ENCODE measurements at places on chromosomes 5 and 9.
A peak's percentile ranks its signal among the peaks of the same experiment; 100 is the strongest.

GRCh38 chr5:72160329-72160728 lies 53.1 kb downstream of the MAP1B start:
- peak; percentile 67 for DNase-seq

GRCh38 chr5:139384591-139385051 lies 1.5 kb upstream of the SLC23A1 start:
- no peak for DNase-seq

GRCh38 chr5:81194633-81195334 lies 38.3 kb upstream of the CKMT2 start:
- peak; percentile 75 for DNase-seq

DNA sequence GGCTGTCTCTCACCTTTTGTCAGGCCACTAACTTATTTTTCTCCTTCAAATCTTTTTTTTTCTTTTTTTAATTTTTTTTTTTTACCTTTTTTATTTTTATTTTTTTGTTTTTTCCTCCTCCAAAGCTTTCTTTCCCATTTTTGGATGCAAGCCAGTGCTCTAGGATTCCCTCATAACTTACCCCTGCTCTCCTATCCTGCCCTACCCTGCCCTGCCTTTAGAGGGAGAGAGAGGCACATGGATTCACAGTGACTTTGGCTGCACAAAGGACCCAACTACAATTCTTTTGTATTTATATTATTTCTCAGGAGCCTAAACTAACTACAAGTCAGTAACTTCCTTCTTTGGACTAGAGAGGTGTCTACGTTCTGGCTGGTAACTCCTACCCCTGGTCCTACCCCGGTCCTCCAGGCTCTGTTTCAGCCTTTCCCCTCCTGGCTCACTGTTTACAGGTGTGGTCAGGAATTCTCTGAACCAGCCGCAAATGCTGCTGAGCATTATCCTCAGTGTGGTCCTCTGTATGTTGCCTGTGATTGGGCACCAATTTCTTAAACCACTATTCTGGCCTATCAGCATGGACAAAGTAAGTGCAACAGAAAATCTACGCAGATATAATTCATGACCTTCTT lies 8.4 kb upstream of the RUSC2 start:
- peak; percentile 79 for DNase-seq

- no peak for DNase-seq
These were observed 328.9 kb downstream of the PJA2 start for GRCh38 chr5:109080896-109081295.

DNA sequence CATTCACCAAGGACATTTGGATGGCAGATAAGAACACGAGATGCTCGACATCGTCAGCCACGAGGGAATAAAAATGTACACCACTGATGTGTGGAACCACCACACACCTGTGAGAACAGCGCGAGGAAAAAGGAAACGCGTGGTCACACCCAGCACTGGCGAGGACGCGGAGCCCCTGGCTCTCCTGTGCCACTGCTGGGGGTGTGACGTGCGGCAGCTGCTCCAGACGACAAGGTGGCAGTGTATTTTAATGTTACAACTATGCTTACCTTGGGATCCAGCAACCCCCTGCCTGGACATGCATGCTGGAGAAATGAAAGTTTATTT lies 13.6 kb upstream of the CEP72 start:
- no peak for DNase-seq

- DNase-seq: no peak
These were observed 97.0 kb downstream of the PCDH1 start for GRCh38 chr5:141780952-141781781.

DNA sequence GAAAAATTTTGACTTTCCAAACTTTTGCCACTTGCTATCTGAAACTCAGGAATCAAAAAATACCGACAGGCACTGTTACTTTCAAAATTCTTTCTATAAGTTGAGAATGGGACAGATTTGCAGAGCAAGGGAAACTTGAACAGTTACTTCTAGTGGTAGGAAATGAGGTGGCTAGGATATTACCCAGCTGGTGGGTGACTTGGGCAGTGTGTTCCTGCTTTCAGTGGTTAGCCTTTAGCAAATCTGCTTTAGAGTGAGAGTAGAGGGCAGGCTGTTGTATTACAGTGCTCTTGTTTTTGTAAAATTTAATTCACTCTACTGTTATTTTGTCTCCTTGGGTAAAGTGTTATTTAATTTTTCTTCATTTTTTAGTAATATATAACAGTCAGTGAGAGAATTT lies 40.2 kb upstream of the ROPN1L start:
- no peak for DNase-seq

- peak; percentile 11 for DNase-seq
These were observed 2.3 kb downstream of the TYRP1 start for GRCh38 chr9:12695474-12695873.

- DNase-seq: no peak
These were observed 21.5 kb upstream of the PLEKHG4B start for GRCh38 chr5:70440-70839.

GRCh38 chr9:130759738-130760137 lies 66.2 kb downstream of the EXOSC2 start:
- DNase-seq: no peak

DNA sequence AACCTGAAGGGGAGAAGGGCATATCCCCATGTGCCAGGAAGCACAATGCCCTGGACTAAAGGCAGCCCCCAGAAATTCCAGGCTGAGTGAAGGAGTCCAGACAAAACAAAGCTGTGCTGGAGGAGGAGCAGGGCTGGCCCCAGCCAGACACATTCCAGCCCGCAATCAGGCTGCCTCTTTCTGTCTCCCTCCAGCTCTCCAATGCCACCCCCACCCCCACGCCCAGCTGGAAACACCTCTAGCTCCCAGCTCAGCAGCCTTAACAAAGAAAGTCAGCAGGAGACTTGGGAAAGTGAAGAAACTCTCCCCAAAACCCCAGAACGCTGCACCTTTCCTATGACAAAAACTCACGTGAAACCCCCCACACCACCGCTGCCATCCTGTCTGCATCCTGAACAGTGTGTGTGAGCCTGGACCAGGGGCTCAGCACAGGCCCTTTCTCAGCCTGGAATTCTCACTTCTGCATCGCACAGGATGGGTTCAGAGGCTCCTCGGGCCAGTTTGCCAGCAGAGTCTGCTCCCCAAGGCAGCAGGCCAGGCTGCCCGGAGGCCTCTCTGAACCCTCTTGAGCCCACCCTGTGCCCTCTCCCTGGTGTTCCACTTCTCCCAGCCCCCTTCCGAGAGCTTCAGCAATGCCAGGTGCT lies 96.2 kb upstream of the ICE1 start:
- peak; percentile 59 for DNase-seq

GRCh38 chr9:69308206-69308931 lies 16.6 kb upstream of the ENTREP1 start:
- DNase-seq: no peak

GRCh38 chr9:16272776-16273175 lies 597.7 kb downstream of the BNC2 start:
- no peak for DNase-seq

DNA sequence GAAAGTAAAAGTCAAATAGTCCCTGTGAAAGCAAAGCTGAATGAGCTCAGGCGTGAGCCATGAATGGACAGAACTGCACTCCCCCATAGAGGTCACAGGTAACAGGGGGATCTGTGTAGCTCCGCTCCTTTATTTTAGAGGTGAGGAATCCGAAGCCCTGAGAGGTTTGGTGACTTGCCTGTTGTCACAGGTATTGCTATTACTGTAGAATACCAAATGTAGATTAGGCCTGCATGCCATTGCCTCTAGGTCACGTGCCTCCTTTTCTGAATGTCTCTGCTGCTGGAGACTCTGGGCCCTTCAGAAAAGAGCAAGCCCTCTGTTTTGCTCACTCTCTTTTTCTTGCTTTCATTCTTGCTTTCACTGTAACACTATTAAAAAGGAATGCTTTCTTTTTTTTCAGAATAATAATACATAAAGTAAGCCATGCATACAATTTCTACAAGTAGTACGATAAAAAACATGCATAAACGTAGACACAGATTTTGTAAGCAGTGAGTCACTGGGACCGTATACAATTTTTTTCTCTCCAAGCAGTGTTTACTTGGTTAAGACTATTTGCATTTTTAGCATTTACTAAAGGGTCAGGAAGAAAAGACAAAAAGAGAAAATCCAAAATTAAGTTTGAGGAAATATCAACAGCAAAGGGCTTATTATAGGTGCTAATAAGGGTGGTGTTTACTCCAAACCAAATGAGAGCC lies 568.7 kb upstream of the ADAMTS16 start:
- no peak for DNase-seq

DNA sequence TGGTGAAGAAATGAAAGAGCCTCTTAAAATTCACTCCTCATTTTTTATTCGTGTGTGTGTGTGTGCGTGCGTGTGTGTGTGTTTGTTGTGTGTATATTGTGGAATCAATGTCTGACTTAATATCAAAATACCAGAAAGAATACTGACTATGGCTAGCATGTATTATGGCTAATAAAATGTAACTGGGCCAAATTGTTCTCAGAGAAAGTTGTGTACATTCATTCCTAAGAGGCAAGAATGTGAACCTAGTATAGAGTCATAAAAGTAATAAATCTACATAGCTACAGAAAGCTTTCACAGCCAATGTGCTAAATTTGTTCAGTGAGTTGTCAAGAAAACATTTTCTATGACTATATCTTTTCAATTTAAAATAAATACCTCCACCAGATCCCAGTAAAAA lies 211.5 kb downstream of the EBF1 start:
- peak; percentile 64 for DNase-seq

DNA sequence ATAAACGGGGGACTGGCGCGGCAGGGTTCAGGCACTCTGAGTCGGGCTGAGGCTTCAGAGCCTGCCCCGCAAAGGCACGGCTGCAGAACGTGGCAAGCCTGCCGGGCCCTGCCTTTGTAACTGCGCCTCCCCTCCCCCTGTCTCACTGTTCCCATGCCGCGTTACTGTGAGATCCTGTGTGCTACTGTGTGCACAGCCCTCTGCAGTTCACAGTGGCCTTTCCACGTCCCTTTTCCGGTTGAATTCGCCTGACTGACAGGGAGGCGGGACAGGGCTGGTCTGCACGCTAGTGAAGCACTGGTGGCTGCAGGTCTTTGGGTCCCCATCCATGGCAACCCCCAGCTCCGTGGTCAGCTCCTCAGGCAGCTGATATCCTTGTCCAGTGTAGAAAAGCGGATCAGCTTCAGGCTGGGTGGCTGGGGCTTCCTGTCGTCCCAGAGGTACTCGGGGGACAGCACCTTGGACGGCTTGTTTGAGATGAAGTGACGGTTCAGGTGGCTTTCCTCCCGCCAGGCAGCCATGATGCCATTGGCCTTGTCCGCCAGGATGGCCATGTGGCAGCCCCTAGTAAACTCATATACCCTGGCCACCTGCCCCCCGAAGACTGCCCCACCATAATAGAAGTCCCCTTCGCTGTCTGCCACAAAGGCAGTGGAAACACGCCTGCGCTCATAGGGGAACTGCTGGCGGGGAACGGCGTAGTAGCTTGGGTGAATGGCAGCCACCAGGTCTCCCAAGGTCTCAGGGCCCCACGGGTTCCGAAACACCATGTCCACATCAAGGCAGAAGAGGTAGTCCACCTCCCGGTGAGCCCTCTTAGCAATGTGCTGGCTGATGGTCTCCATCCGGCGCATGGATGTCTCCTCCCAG lies 10.3 kb downstream of the GBGT1 start:
- DNase-seq: no peak

- DNase-seq: no peak
These were observed 27.0 kb upstream of the PPARGC1B start for GRCh38 chr5:149702934-149703646.

- DNase-seq: no peak
These were observed 30.5 kb downstream of the ZNF366 start for GRCh38 chr5:72476721-72477120.

DNA sequence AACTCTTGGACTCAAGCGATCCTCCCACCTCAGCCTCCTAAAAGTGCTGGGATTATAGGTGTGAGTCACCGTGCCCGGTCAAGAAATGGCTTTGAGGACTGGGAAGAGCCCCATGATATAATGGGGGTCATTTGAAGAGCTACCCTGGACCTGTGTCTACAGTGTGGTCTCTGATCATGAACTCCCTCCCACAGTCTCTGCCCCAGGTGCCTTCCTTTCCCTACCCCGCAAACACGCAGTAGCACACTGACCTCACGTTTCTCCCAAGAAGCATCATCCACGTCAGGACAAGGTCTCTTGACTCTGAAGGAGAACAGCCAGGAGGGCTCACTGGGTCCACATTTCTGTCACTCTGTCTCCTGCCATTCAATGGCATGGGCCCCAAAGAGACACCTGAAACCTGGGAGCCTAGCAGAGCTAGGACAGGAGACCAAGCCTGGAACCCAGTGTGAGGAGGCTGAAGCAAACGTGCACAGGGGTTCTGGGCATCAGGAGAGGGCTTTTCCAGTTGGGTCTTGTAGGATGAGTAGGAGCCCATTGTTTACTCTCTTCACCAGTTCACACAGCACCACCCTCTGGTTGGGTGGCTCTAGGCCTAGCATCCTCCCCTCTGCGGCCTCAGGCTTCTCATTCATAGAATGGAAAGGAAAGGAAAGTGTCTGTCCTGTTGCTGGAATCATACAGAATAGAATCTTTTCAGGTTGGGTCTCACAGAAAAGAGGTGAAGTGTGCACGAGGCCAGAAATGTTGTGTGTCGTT lies 23.0 kb downstream of the PRRX2 start:
- DNase-seq: no peak

DNA sequence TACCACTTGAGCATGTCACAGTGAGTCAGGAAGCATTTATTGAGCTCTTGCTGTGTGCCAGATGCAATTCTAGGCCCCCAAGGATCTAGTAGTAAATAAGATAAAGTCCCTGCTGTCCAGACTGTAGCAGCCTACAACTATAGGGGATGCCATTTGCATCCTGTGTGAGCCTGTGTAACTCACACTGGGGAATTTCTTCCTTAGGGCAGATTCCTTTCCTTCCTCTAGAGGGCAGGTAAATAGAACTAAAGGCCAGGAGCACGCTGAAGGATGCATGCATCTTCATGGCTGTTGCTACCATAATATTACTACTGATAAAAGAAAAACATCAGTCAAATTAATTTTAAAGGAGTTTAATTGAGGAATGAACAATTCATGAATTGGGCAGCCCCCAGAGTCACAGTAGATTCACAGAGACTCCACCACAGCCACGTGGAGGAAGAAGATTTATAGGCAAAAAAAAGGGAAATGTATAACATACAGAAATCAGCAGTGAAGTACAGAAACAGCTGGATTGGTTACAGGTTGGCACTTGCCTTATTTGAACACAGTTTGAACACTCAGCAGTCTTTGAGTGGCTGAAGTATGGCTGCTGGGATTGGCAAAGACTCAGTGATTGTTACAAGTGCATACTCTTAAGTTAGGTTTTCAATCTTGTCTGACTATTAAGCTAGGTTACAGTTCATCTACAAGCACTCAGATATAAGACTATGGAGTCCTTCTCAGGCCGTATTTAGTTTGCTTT lies 98.9 kb downstream of the ACTL7B start:
- DNase-seq: no peak

- no peak for DNase-seq
These were observed 121.8 kb downstream of the SEMA6A start for GRCh38 chr5:116452774-116453368.

GRCh38 chr9:128274245-128274644 lies 1.6 kb downstream of the GOLGA2 start:
- no peak for DNase-seq

Data from fibroblast of upper back skin (primary cell).